ENCODE measurements at places on chromosomes 5 and 9.

- no peak for DNase-seq
Observed at GRCh38 chr9:99015890-99016289, 72.2 kb downstream of the COL15A1 start.

GRCh38 chr5:101728933-101729332, 567.2 kb downstream of the SLCO4C1 start:
- DNase-seq = no peak

DNA sequence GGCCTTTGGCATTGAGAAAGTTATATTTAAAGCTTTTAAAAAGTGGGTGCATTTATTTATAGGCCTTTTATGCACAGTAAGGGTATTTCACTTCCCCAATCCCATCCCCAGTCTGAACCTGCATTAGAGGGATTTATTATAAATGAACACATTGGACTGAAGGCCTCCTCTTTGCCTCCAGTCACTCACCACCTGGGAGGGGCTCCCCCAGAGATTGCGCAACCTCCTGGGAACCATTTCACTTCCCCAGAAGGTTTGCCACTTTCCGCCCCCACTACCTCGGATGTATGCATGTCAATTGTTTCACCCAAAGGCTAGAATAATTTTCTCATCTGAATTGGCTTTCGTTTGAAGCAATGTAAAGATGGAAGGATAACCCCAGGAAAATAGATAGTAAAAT, 29.8 kb upstream of the VCAN start:
- no peak for DNase-seq

- no peak for DNase-seq
Observed at GRCh38 chr9:111663301-111663823, 2.0 kb downstream of the GNG10 start.

DNA sequence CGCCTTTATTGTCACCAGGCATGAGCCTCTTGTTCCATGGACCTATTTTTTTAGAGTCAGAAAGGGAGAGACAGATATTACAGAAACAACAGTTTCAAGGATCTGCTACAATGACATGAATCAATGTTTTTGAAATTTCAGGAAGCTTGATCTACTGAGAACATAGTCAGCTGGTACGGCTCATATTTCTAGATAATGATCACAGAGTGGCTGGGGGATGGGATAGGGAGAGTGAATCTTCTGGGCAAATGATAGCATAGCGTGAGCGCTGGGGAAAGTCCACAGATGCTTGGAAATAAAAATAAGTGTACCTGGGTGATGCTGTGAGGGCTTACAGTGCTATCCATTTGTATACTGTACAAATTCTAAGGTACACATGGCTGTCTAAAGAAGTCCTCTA, 340.4 kb downstream of the EBF1 start:
- DNase-seq = no peak

- DNase-seq = no peak
Observed at GRCh38 chr9:108838017-108838416, 17.8 kb downstream of the ACTL7B start.

GRCh38 chr9:99851500-99851822, 29.8 kb downstream of the NR4A3 start:
- no peak for DNase-seq

DNA sequence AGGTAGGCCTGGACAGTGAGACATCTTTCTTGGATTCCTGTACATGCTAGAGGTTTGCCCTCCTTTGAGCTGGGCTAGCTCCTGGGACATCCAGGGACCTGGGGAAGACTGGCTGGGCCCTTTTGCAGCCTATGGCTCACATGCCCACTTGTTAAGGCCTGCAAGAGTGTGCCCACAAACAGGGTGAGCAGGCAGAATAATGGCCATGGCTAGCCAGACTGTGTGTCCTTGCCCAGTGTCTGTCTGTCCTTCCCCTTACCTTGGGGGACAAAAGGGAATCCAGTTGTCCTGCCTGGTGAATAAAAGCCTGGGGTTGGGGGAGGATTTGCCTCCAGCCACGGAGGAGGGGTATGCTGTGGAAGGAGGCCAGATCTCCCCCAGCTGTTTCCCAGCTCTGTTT, 13.0 kb upstream of the CXXC5 start:
- DNase-seq = no peak

DNA sequence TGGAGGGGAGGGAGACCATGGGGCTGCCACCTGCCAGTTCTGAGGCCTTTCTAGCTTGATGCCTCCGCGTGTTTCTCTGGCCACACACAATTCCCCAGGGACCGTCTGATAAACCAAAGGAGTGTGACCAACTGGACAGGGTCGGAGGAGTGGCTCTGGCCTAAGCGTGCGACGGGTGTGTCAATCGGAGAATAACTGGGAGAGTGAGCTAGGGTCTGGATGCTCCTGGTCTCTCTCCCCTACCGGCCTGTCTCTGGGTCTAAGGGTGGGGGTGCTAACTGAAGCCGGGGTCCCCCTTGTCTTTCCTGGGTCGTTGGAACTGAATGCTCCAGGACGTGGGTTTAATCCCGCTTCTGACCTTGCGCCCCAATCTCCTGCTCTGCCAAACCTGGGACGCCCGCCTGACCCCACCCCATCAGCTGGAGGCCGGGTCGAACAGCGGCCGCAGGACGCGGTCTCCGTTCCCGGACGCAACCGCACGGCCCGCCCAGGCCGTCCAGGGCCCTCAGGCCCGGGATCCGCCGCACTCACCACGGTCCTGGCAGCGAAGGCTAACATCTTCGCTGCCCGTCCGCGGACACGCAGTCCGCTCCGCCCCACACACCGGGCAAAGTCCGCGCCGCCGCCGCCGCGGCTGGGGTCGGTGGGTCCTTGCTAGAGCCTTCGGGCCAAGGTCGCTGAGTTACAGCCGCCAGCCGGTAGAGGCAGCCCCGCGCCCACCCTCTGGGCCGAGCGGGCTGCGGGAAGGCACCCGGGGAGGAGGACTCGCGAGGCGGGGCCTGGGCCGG, 447 bp downstream of the CRAT start:
- no peak for DNase-seq

DNA sequence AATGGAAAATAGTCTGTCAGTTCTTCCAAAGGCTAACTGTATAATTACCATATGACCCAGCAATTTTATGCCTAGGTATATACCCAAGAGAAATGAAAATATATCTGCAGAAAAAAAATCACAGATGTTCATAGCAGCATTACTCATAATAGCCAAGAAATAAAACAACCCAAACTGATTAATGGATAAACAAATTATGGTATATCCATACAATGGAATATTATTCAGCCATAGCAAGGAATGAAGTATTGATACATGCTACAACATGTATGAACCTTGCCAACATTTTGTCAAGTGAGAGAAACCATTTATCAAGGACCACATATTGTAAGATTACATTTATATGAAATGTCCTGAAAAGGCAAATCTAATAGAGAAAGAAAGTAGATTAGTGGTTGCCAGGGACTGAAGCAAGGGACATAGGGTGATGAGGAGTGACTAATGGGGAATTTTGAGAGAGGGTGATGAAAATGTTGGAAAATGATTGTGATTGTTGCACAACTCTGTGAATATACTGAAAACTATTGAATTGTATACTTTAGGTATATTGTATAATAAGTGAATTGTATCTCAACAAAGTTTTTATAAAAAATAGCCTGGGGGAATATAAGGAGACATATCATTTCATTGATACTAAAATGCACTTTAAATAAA, 114.4 kb downstream of the PBX3 start:
- no peak for DNase-seq

GRCh38 chr9:93585259-93585658, 8.9 kb downstream of the PHF2 start:
- DNase-seq = no peak

GRCh38 chr5:139848508-139849100, 53.0 kb downstream of the PSD2 start:
- DNase-seq = no peak

GRCh38 chr9:96219900-96220257, 82.1 kb downstream of the HSD17B3 start:
- no peak for DNase-seq
